CD4-positive, alpha-beta T cell (primary cell): ENCODE measurements at places on chromosomes 7 and 10.

DNA sequence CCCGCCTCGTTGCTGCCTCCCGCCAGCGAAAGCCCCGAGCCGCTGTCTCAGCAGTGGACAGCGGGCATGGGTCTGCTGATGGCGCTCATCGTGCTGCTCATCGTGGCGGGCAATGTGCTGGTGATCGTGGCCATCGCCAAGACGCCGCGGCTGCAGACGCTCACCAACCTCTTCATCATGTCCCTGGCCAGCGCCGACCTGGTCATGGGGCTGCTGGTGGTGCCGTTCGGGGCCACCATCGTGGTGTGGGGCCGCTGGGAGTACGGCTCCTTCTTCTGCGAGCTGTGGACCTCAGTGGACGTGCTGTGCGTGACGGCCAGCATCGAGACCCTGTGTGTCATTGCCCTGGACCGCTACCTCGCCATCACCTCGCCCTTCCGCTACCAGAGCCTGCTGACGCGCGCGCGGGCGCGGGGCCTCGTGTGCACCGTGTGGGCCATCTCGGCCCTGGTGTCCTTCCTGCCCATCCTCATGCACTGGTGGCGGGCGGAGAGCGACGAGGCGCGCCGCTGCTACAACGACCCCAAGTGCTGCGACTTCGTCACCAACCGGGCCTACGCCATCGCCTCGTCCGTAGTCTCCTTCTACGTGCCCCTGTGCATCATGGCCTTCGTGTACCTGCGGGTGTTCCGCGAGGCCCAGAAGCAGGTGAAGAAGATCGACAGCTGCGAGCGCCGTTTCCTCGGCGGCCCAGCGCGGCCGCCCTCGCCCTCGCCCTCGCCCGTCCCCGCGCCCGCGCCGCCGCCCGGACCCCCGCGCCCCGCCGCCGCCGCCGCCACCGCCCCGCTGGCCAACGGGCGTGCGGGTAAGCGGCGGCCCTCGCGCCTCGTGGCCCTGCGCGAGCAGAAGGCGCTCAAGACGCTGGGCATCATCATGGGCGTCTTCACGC, 825 bp downstream of the ADRB1 start:
- peak; percentile 28 for DNase-seq

- DNase-seq = no peak
Measured at GRCh38 chr10:47087667-47088066, 176.4 kb downstream of the PTPN20 start.

GRCh38 chr7:23234569-23235296, 11.8 kb upstream of the GPNMB start:
- no peak for DNase-seq

GRCh38 chr7:28155964-28156363, 24.6 kb downstream of the JAZF1 start:
- DNase-seq = no peak

- DNase-seq = no peak
Measured at GRCh38 chr7:43631559-43631958, 48.7 kb downstream of the STK17A start.
